ENCODE measurements at places on chromosomes 16 and 17. TPM values are rescaled to one million over a fixed set of nuclear protein-coding genes. Genes with fewer than 3 reads are reported as not detected.

The CCL8 gene
- polyA plus RNA-seq, result not detected

The CRYM gene
- not detected for polyA plus RNA-seq

The OR2C1 gene
- not detected for polyA plus RNA-seq

The ZNF629 gene
- polyA plus RNA-seq, result 0.30 TPM

The ITGB3 gene
- polyA plus RNA-seq, result 3.4 TPM

The TGFB1I1 gene
- 0.59 TPM for polyA plus RNA-seq

The TIMP2 gene
- 0.34 TPM for polyA plus RNA-seq

The MLKL gene
- polyA plus RNA-seq, result 14.3 TPM

The PLA2G10 gene
- 0.24 TPM for polyA plus RNA-seq

The KCNH6 gene
- not detected for polyA plus RNA-seq

The KRT14 gene
- not detected for polyA plus RNA-seq

The IGFBP4 gene
- polyA plus RNA-seq, result 3.0 TPM

The EFNB3 gene
- not detected for polyA plus RNA-seq

The PITPNM3 gene
- polyA plus RNA-seq, result not detected

The HOXB6 gene
- polyA plus RNA-seq, result not detected

The GPR179 gene
- polyA plus RNA-seq, result not detected

The KRT25 gene
- not detected for polyA plus RNA-seq

The PMFBP1 gene
- 0.11 TPM for polyA plus RNA-seq

The CD7 gene
- 4.4 TPM for polyA plus RNA-seq

The CTRB1 gene
- not detected for polyA plus RNA-seq

The ST6GALNAC2 gene
- polyA plus RNA-seq, result 0.68 TPM

The XYLT1 gene
- 0.80 TPM for polyA plus RNA-seq

The CALB2 gene
- not detected for polyA plus RNA-seq

The CEMP1 gene
- 6.2 TPM for polyA plus RNA-seq

The CCDC40 gene
- polyA plus RNA-seq, result not detected

The IL21R gene
- polyA plus RNA-seq, result 2.2 TPM

The SLC38A8 gene
- polyA plus RNA-seq, result not detected

Measured in IgD-negative memory B cell (primary cell).